WTC11 (cell line): ENCODE measurements at places on chromosomes 11 and 22. TPM values are rescaled to one million over a fixed set of nuclear protein-coding genes. Genes with fewer than 3 reads are reported as not detected.

DNA sequence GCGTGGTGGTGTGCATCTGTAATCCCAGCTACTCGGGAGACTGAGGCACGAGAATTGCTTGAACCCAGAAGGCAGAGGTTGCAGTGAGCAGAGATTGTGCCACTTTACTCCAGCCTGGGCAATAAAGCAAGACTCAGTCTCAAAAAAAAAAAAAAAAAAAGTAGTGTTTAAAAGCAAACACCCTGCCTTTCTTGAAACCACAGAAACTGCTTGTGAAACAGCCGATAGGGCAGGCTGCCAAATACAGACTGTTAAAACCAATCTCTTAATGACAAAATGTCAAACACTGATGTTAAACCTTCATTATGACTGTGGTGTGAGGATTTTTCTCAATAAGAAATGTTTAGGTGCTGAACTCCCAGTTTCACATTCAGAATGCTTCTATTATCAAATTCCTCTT lies 27.3 kb downstream of the MARK2 start:
- DNase-seq, result no peak

DNA sequence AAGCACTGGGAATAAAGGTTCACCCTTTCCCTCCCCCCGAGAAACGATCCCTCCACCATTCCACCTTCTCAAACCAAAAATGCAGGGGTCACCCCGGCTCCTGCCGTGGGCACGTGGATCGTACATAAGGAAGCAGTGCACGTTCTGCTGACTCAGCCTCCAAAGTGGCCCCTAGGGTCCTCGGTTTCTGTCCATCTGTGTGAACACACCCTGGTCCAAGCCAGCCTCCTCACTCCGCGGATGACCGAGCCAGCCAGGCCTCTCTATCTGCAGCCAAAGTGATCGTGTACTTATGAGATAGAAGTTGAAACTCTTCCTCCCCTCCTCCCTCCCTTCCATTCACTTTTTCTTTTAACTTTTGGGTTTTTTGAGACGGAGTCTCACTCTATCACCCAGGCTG lies 16.2 kb downstream of the C11orf24 start:
- DNase-seq, result no peak

- no peak for DNase-seq
These were observed 44.8 kb upstream of the ANO3 start for GRCh38 chr11:26287067-26287518.

GRCh38 chr11:13276454-13276831 lies 1.1 kb upstream of the BMAL1 start:
- no peak for DNase-seq

DNA sequence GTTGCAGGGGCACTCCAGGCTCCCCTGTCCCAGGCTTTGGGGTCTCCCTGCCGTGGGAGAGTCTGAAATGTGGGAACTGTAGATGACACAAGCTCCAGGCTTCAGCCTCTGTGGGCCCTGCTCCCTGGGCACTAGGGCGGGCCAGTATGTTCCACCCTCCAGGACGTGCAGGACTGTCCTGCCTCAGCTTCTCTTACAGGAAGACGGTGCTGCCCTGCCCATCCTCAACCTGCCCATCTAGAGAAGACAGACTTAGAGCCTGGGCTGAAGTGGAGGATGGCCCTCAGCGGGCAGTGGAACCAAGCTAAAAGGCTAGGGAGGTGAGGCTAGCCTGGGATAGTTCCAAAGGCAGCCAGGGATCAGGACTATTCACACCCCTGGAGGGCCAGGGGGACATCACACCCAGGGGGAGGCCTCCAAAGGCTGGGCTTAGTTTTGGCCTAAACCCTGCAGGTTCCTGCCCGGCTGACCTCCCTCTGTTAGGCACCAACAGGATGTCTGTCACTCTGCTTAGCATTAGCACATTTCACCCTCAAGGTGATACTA lies 4.0 kb upstream of the CERK start:
- DNase-seq, result no peak

Gene TRIM48
- total RNA-seq, result not detected in 3 replicates

Gene PNPLA5
- total RNA-seq, result 5.3 to 5.9 TPM (median 5.3 TPM) in 3 replicates

Gene IGF2
- 1.5 to 2.7 TPM (median 2.6 TPM) in 3 replicates for total RNA-seq
